ENCODE measurements at places on chromosomes 3 and 15.

DNA sequence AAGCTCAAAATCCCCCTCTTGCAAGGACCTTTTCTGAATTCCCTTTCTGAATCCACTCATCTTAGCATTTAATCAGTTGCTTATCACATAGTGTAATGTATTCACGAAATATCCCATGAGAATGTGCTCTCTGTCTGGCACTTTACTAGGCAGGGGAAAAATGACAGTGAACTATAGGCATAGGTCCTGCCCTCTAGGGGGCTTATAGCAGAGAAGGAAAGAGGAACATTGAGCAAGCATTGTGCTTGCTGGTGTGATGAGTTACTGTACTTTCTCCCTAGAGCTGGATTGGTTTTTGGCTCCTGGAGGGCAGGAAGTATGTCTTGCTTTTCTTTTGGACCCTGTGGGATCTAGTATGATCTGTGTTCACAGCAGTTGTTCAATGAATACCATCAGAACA lies 26.5 kb downstream of the DUOX2 start:
- no peak for DNase-seq

DNA sequence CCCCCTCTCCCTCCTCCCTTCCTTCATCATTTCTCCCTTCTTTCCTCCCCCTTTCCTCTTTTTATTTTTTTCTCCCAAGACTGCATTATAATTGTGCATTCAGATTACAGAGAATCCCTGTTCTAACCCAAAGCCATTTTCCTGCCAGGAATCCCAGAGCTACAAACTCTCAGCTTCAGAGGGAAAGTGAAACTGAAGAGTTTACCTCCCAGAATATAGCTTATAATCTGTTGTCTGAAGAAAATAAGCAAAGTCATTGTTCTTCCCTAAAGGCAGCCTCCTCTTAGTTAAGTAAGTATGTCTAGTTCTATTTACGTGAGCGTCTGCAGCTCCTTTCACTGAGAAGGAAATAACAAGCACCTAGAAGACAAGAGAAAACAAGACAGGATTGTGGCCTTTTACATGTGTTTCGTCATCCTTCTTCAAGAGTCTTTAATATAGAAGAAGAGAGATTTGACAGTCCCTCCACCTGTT lies 97.2 kb downstream of the CHST2 start:
- DNase-seq, result no peak

DNA sequence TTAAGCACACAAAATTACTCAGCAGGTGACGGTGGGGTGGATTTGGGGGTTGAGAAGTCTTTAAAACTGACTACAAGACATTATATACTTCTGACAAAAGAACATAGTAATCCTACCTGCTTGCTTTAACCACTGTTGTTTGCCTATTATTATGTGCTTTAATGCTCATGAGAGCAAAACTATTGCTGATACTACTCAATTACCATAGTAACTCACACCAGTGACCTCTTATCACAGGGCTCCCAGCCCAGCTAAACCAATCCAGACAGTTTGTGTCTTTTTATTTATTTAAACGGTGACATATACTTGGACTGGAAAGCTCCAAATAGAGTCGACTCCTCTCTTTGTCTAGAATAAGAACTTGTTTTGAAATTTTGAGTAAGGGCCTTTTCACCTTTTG lies 42.8 kb upstream of the FEZF2 start:
- peak; percentile 11 for DNase-seq

GRCh38 chr3:128426128-128426921 lies 40.4 kb downstream of the DNAJB8 start:
- no peak for DNase-seq

- DNase-seq, result peak; percentile 59
Observed at GRCh38 chr3:150227839-150228238, 180.3 kb upstream of the TSC22D2 start.

DNA sequence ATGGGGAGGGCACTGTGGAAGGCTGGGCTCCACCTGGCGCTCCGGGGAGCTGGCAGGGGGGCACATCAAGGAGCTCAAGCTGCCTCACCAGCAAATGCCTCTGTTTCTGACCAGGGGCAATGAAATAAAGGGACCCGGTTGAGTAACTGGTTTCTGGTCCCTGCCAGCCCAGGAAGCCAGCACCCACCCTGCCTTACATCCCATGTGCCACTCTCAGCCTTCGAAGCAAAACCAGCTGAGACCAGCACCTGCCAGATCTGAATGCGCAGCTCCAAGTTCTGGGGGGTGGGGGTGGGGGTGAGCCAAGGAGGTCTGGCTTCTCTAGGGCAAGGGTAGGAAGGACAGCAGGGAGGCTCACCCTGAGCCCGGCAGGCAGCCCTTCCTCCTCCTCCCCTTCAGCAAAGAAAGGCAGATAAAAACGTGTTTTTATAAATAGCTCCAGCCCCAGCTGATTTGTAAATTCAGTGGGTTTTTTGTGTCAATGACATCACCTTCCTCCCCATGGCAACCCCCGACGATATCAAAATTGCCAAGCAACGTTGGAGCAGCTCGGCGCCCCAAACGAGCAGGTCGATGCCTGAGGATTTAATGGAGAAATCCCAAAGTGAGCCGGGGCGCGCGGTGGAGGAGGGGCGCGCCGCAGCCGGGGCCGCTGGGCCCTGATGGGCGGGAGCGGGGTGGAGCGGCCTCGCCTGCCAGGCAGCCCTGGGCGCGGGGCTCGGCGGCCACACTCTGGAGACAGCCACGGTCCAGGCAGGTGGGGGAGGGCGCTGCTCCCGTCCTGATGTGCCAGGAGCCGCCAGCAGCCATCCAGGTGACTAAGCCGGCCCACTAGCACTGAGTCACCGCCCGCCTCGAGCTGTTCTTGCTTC lies at the start of gene PAK6:
PAK6 (plus strand) TSS at position 532 of the 872 bp plus-strand sequence. CDS start 25,723 bp downstream, outside the sequence.
- DNase-seq, result peak; percentile 33

- DNase-seq, result no peak
Observed at GRCh38 chr3:168495932-168496331, 400.2 kb upstream of the GOLIM4 start.

DNA sequence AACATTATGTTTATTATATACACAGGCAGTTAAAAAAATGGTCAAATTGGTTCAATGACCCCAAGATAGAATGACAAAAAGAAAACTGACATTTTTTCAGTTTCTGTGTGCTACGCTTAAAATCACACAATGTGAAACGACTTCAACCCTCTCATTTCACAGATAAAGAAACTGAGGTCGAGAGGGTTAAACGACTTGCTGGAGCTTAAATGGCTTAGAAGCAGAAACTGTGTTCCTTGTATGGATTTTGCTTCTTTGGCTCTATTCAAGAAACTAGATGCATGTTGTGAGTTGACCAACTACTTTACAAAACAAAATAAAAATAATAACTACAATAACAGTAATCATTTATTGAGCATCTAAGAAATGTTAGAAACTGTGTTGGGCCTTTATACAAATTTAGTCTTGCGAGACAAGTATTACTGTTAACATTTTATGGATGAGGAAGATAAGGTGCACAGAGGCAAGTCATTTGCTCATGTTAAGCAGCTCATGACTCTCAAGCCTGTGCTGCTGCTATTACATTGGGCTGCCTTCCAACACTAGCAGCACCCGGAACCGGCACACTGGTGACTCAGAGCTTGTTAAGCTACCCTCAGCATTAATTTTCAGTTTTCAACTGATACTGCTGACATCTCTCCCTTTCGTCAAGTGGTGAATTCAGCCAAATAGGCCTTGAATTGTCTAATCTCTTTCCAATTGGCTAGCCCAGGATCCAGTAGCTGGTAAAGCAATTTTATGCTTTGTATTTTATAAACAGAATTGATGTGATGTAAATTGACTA lies 487.6 kb downstream of the NAALADL2 start:
- peak; percentile 68 for DNase-seq

- DNase-seq, result no peak
Observed at GRCh38 chr15:61659566-61660190, 400.6 kb downstream of the VPS13C start.

- DNase-seq, result peak; percentile 21
Observed at GRCh38 chr15:98954411-98954810, 53.2 kb downstream of the PGPEP1L start.

GRCh38 chr15:74180881-74181602 lies 7.5 kb downstream of the ISLR start:
- no peak for DNase-seq

DNA sequence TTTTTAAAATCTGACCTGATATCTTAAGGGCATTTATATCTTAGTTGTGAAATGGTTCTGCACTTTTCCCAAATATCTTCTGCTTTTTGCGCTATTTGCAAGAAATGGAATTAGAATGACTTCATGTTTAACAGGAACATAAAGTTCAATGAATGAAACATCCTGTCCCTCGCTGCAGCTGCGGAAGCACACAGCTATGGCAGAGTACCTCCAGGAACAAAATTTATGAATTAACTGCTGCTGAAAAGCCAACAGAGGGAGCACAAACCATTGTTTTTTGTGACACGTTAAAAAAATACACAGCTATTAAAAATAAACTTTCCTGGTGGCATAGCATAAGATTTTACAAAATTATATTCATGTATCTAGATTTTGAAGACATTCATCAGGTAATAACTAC lies 404.4 kb upstream of the MDFIC2 start:
- no peak for DNase-seq

DNA sequence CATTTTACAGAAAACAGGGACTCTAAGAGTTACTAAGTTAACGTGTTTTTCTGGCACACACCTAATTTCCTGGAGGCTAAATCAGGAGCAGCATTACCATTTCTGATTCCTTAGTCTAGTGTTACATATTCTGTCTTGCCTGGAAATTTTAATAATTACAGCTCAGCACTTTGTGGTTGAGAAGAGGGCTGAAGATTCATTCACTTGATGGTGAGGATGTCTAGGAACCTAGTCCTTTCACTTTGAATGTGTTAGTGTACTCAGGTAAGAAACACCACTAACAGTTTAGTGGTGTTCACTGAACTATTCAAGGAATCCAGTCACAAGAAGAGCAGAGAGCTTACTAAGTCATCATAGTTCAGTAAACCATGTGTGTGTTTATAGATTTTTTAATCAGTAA lies 102.8 kb downstream of the STT3B start:
- DNase-seq, result no peak

DNA sequence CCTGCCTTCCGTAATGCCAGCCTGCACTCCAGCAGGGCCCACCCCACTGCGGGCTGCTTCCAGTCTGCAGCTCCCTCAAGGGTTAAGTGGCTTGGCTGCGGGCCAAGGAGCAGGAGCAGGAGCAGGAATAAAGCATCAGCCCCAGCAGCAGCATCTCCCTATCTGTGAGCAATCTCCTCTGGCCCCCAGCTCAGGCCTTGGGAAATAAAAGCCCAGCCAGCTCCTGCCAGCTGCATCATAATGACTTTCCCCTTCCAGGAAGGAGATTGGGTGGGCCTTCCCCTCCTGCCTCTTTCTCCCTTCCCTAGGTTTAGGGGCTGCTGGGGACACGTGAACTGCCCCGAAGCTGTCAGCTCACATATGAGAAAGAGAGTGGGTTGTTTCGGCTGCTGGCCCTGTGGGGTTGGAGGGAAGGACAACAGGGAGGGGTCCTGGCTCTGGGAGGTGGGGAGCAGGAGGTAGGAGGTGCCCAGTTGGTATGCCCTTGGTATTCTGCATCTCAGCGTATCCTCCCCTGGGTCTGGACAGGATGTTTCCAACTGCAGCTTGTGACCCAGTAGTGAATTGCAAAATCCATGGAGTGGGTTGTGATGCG lies 34.6 kb upstream of the FGD5 start:
- peak; percentile 22 for DNase-seq

DNA sequence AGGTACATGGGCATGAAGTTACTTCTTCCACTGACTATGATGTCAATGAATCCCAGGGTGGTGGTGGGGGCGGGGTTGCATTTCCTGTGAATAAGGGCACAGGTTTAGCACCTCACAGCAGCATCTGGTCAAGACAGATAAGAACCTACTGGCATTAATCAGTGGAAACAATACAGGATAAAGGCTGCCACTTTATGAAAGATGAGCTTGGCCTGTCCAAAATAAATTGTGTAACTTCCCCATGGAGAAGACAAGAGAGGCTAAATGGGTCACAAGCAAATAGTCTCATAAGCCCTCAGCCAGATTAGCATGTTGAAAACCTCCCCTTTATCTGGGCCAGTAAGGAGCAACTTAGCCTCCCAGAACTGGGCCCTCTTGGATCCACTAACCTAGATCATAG lies 27.4 kb upstream of the PLSCR2 start:
- no peak for DNase-seq

All from NCI-H1092 treated with DMSO at 0.1 percent for 48 hours (cell line).